ENCODE measurements at places on chromosomes 16 and 17. TPM values are rescaled to one million over a fixed set of nuclear protein-coding genes. Genes with fewer than 3 reads are reported as not detected.

DNA sequence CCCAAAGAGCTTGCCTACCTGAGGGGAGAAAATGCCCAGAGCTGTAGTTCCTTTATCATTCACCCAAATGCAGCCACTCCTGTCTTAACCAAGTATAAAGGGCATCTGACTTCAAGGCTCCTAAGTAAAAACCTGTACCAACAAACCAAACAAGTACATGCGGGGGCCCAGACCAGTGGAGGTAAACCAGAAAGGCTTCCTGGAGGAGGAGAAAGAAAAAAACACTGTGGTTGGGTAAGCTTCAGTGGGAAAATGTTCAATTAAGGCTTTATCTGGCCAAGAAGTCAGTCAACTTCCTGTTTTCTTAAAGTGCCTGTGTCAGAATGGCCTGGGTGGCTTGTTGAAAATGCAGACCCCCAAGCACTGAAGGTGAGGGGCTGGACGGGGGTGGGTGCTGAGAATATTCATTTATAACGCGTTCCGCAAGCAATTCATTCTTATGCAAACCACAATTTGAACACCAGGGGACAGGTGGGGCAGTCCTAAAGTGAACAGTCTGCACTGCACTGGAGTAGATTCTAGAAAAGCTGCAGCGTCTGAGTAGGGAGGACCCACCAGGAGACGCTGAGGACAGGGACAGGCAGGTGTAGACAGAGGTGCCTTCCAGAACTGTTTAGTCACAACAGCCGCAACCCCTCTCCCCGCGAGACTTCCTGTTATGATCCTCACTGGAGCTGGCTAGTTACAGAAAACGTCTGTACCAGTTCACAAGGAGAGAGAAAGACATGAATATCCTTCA lies 467.1 kb downstream of the SOX9 start:
- DNase-seq: no peak

DNA sequence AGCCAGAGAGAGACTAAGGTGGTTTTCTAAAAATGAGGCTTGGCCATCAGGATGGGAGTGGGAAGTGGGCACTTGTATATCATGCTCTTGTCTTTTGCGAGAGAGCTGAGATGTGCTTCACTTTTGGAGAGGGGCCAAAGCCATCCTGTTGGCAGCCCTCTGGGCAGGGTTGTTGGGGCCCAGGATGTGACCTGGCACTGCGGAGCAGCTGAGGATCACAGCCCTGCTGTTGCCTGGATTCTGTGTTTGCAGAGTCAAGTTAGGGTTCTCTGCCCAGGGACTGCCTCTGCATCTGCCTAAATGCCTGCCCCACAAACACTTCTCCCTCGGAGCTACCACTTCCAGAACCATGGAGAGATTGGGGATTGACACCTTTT lies 71.2 kb downstream of the PLD6 start:
- no peak for DNase-seq

- DNase-seq: no peak
Observed at GRCh38 chr16:70745536-70746025, 55.4 kb downstream of the VAC14 start.

Gene HSPB9
- 0.27 TPM for total RNA-seq

- DNase-seq: no peak
Observed at GRCh38 chr16:54125751-54126655, 160.6 kb downstream of the IRX3 start.
